Astrocyte of the spinal cord (primary cell): ENCODE measurements at places on chromosomes 3 and 15.
A peak's percentile ranks its signal among the peaks of the same experiment; 100 is the strongest.

- DNase-seq, result no peak
Measured at GRCh38 chr3:128436214-128436613, 30.5 kb downstream of the DNAJB8 start.

DNA sequence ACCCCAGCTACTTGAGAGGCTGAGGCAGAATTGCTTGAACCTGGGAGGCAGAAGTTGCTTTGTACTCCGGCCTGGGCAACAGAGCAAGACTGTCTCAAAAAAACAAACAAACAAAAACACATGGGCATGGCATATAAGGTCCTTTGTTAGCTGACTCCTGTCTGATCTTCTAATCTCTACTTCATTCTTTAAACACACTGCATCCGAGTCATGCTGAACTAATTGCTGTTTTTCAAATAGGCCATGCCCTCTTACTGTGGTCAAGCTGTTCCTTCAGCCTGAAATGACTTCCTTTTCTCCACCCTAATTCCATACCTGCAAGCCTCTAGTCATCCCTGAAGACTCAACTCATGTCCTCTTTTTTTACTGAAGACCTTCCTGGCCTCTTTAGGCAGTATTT, 22.3 kb upstream of the SLMAP start:
- DNase-seq, result no peak

DNA sequence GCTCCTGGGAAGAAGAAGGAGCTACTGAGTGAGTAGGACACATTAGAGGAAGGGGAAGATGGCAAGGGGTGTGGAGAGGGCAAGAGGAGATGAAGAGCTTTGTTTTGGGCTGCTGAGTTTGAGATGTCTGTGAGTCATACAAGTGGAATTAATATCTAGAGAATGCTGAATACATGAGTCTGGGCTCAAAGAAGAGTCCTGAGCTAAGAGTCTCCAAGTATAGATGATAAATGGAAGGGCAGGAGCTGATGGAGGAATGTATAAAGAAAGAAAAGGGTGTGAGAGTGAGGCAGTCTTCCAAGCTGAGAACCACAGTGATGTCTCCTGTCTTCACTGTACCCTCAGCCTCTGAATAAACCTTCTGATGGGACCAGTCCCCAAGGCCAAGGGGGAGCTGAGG, 205.5 kb upstream of the MRPL3 start:
- peak; percentile 23 for DNase-seq

DNA sequence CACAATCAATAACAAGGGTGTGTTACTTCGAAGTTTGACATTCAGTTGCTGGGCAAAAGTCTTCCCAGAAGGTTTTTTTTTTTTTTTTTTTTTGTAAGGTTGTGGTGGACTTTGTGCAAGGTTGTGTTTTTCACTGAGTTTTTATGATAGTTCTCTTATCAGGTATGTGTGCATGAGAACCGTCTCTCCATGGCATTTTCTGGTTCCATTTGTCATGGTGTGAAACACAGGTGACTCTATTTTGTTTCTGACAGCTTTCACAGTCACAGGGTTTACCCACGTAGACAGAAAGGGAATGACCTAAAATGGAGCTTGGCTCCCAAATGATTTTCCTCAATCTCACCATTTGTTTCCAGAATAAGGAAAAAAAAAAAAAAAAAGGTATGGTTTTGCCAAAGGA, 1377.2 kb upstream of the CADM2 start:
- DNase-seq, result no peak

DNA sequence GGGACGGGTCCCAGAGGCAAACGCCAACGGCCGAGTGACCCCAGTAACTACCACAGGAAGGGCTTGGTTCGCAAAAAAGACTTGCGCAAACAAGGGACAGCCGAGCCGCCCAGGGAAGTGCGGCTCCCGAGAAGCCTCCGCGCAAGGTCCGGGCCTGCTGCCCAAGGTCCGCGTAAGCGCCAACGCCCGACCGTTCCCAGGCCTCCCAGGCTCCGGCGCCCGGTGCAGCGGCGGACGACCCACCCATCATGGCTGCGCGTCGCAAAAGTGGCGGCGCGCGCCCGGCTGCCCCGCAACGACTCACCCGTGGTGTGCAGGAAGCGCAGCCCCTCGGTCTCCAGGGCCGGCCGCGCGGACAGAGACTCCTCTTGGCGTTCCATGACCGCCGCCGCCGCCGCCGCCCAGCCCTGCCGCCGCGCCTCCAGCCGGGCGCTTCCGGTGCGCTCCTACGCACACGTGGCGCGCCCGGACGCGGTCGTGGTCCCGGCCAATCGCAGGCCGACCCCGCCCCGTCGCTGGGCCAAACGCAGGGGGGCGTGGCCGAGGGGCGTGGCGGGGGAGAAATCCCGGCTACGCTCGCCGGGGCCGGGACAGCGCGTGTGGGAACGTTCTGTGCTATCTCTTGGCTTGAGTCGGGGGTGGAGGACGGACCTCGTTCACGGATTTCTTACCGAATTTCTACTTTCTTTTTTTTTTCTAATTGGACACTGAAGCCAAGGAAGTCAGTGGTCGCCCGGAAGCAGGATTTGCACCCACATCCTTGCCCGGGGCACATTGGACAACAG, at the start of gene SELENOS:
TSS of gene SELENOS (minus strand) at position 448 of the 785 bp plus-strand sequence. CDS start at position 380, 68 bp downstream.
- peak; percentile 89 for DNase-seq

DNA sequence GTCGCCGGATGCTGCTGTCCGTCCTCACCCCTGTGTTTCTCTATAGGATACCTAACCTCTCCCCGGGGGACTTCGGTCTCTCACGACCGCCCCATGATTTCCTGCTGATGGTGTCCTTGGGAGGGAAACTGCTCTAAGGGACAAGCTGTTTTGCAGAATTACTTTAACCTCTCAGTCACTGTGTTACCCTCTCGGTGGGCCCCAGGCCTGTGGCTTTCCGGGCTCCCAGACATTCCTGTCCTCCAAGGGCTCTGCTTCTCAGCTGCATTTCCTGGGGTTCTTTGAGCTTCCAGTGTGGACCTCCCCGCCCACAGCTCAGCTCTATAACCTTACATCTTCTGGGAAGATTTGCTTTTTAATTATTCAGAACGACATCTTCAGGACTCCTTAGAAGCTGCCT, 40.9 kb downstream of the CHST2 start:
- peak; percentile 12 for DNase-seq

DNA sequence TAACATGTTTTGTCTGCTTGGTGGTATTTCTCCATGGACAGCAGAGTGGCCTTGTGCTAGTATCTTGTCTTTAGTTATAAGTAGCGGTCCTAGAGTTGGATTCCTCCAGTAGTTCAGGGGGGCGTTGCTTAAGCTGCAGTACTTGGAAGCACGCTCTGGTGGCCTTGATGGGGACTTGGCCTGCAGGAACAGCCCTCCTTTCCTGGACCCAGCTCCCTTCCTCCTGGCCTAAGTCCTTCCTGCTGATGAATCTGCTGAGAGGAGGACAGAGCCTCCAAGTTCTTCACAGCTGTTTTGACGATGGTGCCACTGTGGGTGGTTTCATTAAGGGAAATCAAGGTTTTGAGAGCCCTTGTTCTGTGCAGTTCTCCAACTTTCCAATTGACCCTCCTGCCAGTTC, 38.6 kb upstream of the SEC22A start:
- no peak for DNase-seq

GRCh38 chr3:38154033-38154494, 11.3 kb upstream of the OXSR1 start:
- no peak for DNase-seq

- peak; percentile 76 for DNase-seq
Measured at GRCh38 chr15:35603301-35603700, 57.3 kb upstream of the DPH6 start.

DNA sequence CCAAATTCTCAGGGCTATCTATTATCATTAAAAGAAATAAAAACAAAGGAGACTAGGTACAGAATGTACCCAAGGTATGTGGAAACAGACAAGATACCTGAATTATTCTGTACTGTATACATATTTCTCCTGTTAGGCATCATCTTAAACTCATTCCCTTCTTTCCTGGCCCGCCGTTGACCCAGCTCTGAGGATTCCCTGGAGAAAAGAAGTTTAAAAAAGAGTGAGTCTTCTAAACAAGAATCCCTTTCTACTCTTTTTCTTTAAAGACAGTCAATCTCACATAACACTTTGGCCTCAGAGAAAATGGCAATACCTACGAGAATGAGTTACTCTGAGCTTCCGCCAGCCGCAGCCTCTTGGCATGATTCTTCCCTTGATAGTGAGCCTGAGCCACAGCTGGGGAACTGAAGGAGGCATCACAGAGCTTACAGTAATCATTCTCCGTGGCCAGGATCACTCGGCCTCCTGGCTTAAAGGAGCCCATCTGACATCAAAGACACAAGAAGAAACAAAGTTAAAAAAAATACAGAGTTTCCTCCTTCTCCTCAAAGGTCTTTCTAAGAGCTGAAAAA, 44.2 kb downstream of the ZMAT3 start:
- DNase-seq, result peak; percentile 79

DNA sequence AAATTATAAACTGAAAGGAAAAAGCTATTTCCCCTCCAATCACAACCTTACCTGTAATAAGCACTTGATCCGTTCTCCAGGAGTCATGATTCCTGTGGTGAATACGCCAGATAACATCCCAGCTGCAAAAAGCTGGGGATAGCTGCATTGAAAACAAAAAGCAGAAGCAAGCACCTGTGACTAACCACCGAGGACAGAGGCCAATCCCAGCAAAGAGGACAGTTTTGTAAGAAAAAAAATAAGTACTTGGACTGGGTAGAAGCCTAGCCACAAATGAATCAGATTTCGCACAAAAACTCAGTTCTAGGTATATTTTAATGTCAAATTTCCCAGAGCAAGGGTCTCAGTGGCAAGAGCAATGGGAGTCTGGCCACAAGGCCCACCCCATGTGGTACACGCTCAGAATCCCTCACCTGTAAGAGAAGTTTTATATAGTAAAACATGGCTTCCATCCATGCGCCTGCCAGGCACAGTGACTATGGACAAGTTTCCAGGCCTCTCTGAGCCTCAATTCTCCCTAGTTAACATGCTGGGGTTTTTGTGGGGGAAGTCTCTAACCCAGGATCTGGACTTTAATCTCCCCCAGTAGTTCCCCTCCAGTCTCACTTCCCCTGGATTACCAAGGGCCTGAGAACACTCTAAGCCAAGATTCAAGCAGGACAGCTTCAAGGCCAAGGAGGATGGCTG, 19.2 kb downstream of the SLC25A20 start:
- DNase-seq, result no peak

DNA sequence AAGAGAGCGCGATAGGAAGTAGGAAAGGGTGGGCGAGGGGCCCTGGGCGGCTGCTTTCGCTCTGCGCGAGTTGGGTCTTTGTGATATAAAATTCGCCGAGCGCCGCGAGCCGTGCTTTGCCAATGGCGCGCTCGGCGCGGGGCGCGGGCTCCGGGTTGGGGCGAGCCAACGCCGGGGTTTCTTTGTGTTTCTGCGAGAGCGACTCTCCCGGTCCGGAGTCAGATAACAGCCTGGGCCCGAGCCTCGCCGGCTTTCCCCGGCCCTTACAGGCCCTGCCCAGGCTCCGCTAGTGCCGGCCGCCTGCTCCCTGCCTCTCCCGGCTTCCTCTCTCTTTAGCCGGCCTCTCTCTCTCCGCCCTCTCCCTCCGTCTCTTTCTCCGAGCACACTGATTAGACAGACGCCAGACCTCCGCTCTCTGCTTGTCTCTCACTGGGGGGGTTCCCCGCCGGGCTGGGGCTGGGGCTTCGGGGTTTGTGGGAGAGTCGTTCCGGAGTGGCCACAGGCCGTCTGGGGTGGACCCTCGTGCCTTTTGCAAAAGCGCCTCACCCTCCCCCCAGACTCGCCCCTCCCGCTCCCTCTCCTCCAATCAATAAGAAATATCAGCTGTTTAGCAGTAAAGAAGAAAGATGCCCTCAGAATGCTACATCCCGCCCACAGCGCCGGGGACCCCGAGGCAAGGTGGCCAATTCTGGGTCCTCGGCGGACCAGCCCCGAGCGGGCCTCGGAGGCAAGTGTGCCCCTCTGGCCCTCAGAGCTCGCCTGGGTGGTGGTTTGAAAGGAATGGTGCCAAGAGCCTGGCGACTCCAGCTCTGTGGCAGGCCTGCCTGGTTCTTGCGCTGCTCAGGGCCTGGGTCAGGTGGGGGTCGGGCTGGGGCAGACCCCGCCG, 2.9 kb downstream of the NR2F2 start:
- DNase-seq, result peak; percentile 56

- no peak for DNase-seq
Measured at GRCh38 chr3:134251731-134252391, 1.2 kb upstream of the RYK start.

- peak; percentile 88 for DNase-seq
Measured at GRCh38 chr15:38069511-38070011, 135.1 kb downstream of the TMCO5A start.

- DNase-seq, result no peak
Measured at GRCh38 chr3:114350271-114350670, 56.4 kb downstream of the TIGIT start.

DNA sequence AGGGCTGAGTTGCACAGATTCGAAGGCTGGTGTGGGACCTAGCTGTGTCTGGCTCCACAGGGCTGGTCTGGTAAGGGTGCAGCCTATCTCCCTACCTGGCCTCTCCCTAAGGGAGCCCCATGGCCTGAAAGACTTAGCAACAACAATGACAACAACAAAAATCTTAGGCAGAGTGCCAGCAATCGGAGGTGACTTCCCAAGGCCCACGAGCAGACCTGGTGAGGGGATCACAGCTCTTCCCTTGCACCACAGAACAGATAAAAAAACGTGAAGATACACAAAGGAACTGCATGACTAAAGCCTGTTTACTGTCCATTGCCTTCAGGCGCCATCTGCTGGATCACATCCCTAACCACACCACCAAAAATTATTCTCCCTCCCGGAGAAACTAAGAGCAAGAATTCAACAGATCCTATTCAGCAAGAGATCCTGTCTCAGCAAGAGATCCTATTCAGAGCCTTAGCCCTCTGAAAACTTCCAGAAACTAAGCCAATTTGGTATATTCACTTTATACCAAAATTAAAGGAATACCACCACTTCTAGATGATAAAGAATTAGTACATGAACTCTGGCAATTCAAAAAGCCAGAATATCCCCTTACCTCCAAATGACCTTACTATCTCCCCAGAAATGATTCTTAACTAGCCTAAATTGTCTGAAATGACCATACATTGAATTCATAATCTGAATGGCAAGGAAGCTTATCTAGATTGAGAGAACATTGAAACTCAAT, 24.1 kb upstream of the OR5K4 start:
- peak; percentile 43 for DNase-seq

DNA sequence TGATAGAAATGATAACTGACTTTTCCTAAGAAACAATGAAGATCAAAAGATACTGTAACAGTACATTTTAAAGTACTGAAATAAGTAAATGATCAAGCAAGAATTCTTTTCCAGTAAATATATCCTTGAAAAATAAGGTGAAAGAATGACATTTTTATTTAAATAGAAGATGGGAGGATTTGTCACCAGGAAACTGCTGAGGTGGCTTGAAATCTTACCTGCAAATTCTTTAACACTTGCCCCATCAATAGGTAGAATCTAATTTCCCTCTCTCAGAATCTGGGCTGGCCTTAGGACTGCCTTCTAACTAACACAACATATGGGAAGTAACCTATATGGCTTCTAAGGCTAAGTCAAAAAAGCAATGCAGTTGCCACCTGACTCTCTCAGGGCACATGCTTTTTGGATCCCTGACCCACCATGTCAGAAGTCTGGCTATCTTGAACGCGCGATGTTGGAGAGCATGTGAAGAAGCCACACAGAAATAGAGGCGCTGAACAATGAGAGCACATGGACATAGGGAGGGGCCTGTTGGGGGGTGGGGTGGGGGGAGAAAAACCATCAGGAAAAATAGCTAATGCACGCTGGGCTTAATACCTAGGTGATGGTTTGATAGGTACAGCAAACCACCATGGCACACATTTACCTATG, 11.5 kb downstream of the ACSBG1 start:
- DNase-seq, result no peak

- DNase-seq, result peak; percentile 64
Measured at GRCh38 chr3:187261541-187261969, 30.0 kb downstream of the MASP1 start.

- no peak for DNase-seq
Measured at GRCh38 chr3:72133329-72134011, 348.5 kb upstream of the PROK2 start.

GRCh38 chr3:121430664-121431215, 115.0 kb downstream of the POLQ start:
- DNase-seq, result no peak
